ENCODE measurements at places on chromosomes 12 and 14.
A peak's percentile ranks its signal among the peaks of the same experiment; 100 is the strongest.

- DNase-seq, result no peak
Observed at GRCh38 chr12:57232156-57232756, 2.7 kb downstream of the SHMT2 start.

DNA sequence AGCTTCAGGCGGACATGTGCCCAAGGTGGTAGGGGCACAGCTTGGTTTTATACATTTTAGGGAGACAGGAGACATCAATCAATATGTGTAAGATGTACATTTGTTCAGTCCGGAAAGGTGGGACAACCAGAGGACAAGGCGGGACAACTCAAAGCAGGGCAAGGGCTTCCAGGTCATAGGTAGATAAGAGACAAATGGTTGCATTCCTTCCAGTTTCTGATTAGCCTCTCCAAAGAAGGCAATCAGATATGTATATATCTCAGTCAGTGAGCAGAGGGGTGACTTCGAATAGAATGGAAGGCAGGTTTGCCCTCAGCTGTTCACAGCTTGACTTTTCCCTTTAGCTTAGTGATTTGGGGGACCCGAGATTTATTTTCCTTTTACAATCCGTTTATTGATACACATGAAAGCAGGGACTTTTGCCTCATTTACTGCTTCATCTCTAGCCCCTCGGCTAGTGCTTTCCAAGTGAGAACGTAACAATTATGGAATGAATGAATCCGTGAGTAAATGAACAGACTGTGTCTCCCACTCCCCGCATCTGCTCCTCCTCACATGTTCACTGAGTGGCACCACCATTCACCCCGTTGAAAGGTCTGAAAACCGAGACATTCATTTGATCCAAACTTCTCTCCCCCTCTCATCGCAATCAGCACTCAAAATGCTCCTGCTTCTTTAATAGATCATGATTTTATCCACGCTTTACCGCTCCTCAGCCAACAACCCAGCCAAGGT, 6.9 kb upstream of the HSPB8 start:
- DNase-seq, result no peak

DNA sequence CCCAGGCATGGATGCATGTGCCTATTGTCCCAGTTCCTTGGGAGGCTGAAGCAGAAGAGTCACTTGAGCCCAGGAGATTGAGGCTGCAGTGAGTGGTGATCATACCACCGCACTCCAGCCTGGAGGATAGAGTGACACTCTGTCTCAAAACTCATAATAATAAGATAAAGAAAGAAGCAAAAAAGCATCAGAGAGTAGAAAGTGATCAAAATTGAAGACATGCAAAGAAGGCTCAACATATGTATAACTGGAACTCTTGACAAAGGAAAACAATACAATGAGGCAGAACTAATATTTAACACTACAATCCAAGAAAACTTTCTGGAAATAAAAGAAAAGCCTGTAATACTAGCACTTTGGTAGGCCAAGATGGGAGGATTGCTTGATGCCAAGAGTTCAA, 48.3 kb upstream of the COCH start:
- DNase-seq, result no peak

DNA sequence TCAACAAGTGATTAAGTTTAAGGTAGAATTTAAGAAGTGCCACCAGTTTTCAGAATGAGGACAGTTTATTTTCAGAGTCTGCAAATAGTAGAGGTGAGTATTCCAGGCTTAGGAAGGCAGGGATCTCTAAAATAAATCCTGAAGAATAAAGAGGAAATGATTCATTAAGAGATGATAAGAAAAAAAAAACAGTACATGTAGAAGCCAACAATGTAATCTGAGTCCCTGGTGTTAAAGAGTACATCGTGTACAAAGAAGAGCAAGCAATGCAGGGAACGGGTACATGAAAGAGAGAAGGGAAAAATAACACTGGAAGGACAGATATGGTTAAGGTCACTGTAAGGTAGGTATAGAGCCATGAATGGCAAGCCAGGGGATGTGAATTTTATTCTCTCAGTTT, 95.2 kb upstream of the FOXG1 start:
- peak; percentile 88 for DNase-seq

GRCh38 chr14:76081642-76082041, 70.1 kb upstream of the GPATCH2L start:
- DNase-seq, result no peak

DNA sequence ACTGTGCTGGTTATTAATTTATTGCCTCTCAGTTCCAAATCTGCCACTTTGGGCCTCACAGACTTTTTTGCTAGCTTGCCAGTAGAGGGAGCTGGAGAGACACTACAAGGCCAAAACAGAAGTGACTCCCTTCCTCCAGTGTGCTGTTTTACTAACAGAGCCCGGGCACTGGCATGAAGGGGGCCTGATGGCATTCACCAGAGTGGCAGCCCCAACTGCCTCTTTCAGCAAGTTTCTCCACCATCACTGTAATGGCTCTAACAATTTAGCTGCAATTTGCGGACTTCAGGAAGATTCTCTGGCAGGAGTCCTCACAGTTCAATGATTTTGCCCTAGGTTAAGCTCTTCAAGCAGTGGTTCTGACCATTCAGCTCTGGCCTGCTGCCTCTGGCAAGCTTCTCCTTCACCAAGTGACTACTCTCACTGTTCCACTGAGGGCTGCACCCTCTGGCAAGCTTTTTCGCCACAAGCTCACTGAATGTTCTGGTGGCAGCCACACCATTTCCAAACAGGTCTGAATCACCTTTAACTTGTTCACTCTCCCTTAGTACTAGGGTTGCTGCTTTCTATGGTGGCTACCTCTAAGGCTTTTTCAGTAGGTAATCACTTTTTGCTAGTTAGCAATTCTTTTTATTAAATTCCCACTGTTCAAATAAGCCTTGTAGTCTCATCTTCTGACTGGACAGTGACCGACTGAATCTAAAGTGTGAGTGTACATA, 104.9 kb downstream of the ZC3H14 start:
- DNase-seq, result peak; percentile 73

DNA sequence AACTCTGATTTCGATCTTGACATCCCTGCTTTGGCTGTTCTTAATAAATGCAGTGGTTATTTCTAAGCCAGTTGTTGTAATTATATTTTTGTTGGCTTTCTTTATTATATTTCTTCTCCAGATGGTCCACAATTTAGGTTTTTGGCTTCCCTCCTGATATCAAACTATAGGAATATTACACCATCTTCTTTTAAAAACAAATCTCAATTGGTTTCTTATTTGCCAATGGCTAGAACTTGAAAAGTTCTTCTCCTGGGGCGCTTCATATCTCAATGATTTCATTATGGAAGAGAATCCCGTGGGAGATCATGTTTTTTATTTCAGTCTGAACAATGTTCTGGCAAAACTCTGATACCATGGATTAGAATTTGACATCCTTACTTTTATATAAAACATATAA, 292.3 kb downstream of the FLRT2 start:
- no peak for DNase-seq

DNA sequence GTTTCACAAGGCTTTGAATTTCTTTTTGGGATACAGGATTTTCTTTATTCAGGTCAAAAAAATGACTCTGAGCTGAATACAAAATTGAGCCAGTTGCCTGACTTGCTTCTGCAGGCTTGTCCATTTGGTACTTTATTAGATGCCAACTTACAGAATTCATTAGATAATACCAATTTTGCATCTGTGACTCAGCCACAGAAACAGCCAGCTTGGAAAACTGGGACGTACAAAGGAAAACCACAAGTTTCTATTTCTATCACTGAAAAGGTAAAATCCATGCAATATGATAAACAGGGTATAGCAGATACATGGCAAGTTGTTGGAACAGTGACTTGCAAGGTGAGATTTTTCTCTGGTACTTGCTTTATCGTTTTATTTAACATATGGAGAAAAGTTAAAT, 5.8 kb downstream of the AP5M1 start:
- peak; percentile 17 for DNase-seq

GRCh38 chr12:26810330-26810729, 22.7 kb downstream of the ITPR2 start:
- DNase-seq, result peak; percentile 80

DNA sequence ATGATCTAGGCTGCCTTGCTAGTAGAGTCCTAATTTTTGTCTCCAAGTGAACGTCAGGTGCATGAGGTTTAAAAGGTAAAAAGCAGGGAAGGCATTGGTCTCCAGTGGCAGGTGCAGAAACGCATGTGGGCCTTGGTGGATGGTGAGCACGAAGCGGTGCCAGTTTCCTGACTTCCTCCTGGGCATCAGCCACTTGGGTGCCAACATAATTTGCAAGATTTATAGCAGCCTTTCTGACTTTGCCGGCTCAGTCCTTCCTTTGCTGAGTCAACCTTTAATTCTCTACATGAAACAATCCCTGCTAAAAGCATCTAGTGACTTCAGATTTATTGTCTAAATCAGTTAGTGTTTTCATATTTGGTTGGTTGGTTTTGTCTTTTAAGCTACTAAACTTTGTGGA, 355.7 kb upstream of the TMEM132C start:
- no peak for DNase-seq

DNA sequence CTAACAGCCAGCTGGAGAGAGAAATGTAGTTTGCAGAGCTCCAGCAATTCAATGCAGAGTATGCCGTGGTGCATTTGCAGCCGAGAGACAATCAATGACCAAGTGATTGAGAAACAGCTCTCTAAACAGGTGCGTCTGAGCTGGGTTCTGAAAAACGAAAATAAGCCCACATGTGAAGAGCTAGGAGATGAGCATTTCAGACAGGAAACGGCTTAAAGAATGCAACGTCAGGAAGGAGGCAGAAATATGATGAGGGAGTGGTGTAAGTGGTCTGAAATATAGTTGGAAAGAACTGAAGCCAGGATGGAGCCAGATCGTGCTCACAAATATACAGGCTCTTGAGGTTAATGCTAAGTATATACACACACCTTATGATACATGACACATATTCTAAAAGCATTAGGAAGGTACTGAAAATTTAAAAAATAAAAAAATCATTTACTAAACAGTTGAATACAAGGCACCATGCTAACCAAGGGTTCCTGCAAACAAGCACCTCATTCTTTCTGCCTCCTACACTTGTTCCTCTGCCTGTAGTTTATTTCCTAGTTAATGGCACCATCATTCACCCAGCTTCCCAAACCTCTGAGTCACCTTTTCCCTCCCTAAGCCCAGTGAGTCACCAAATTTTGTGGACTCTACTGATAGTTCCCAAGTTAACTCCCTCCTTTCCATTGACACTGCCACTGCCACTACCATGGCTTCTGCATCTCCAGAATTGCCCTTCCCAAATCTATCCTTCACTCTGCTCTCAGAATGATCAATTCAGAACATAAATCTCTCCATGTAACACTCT, 2.3 kb upstream of the GARIN2 start:
- DNase-seq, result peak; percentile 71

- DNase-seq, result no peak
Observed at GRCh38 chr12:67073336-67073735, 195.8 kb upstream of the CAND1 start.

DNA sequence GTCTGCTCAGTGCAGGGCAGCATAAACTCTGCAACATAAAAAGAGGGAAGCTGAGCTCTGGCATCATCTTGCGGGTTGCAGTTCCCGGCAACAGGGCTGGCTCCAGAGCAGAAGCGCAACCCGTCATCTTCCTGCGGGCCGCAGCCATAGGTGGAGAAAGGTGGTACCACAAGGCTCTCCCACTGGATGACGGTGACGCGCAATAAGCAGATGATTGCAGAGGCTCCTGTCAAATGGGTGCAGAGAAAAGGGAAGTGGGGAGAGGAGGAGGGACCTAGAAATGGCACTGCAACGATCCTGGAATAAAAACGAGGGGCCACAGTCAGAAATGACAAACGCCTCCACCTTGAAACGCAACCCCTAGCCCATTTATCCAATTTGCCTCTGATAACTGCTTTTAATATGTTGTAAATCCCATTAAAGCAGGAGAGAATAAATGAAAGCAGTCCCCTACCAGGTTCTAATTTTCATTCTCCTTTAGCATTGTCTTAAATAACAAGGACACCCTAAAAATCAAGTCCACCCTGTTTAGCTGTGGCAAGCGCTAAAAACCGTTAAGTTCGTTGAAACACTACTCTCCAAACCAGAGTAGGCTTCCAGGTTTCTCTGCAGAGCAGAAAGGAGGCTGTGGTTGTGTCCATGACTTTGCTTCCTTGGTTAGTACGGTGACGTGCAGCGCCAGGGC, 30.9 kb upstream of the TUBA1C start:
- no peak for DNase-seq

DNA sequence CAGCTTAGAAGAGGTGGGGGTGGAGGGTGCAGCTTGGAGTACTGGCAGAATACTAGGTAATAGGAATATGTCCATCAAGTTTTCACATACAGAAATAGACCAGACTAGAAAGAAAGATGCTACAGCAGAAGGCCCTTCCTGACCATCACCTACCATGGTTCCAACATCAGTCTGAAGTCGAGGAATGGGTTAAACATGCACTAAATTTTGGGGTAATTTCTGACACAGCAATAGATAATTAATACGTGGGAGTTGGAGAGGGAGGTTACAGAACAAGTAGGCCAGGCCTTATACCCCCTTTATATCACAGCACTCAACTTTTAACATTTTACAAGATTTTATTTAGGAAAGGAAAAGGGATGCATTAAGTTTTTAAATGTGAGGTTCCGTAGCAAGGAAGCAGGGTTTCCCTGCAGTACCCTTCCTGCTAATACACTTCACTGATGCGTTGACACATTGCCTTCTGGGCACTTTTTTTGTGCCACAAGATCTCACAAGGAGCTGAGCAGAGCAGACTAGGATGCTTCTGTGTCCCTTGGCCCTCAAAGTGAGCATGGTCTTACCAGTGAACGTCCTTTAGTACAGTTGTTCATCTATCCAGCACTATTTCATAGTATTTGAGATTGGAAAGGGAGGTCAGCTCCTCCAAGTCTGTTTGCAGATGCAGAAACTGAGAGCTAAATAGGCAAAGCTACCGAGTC, 50.8 kb downstream of the EID3 start:
- no peak for DNase-seq

- no peak for DNase-seq
Observed at GRCh38 chr12:2540535-2540941, 254.2 kb upstream of the FKBP4 start.

DNA sequence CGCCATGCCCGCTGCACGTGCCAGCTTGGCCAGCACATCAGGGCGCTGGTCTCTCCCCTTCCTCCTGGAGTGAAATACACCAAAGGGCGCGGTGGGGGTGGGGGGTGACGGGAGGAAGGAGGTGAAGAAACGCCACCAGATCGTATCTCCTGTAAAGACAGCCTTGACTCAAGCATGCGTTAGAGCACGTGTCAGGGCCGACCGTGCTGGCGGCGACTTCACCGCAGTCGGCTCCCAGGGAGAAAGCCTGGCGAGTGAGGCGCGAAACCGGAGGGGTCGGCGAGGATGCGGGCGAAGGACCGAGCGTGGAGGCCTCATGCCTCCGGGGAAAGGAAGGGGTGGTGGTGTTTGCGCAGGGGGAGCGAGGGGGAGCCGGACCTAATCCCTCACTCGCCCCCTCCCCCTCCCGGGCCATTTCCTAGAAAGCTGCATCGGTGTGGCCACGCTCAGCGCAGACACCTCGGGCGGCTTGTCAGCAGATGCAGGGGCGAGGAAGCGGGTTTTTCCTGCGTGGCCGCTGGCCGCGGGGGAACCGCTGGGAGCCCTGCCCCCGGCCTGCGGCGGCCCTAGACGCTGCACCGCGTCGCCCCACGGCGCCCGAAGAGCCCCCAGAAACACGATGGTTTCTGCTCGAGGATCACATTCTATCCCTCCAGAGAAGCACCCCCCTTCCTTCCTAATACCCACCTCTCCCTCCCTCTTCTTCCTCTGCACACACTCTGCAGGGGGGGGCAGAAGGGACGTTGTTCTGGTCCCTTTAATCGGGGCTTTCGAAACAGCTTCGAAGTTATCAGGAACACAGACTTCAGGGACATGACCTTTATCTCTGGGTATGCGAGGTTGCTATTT, 914 bp upstream of the CCND2 start:
- DNase-seq, result peak; percentile 33
